ENCODE measurements at places on chromosomes 3 and 15.
A peak's percentile ranks its signal among the peaks of the same experiment; 100 is the strongest.

GRCh38 chr3:8816106-8816505 lies 46.7 kb upstream of the OXTR start:
- DNase-seq, result no peak

DNA sequence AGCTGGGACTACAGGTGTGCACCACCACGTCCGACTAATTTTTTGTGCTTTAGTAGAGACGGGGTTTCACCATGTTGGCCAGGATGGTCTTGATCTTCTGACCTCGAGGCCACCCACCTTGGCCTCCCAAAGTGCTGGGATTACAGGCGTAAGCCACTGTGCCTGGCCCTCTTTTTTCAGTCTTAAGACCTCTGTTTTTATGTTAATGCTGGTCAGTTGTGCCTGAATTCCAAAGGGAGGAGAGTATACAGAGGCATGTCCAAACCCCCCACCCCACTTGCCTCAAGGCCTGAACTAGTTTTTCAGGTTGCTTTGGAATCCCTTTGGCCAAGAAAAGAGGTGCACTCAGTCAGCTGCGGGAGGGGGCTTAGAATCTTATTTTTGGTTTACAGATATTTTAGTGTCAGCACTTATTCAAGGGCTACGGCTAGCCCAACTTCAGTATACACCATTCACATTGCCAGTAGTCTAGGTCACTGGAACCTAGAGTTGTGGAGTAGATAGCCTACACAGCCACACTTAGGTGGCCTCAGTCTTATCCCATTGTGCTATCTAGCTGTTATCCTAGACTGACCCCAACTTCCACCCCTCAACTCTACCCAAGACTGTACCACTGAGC lies 128.0 kb upstream of the TPM1 start:
- no peak for DNase-seq

DNA sequence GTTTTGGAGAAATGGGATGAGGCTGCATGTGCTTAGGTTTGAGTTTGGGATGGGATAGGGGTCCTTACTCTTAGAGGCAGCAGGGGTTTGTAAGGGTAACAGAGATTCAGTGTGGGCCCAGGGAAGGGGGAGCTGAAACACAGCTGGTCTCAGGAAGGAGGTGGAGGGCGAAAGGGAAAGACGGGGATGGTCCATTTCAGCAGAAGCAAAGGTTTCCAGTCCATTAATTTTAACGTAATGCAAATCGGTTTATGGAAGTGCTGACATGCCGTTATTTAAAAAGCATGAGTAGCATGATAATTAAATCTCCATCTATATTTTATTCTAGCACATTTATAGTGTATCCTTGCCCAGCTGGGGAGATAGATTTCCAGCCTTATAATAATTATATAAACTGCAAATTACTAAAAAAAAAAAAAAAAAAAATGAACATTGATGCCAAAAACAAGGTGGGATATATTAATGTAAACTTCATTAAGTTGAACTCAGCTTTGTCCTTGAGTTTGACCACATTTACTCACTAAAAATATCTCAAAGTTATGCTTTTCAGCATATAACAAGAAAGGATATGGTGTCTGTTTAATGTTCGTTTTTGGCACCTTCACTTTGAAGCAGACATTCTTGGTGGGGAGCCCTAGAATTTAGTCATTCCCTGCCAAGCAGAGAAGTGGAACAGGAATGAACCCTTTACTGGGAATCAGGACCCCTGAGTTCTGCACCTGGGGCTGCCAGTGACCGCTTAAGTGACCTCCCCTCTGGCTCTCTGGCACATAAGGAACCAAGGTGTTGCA lies 234.7 kb downstream of the THSD4 start:
- DNase-seq, result no peak

DNA sequence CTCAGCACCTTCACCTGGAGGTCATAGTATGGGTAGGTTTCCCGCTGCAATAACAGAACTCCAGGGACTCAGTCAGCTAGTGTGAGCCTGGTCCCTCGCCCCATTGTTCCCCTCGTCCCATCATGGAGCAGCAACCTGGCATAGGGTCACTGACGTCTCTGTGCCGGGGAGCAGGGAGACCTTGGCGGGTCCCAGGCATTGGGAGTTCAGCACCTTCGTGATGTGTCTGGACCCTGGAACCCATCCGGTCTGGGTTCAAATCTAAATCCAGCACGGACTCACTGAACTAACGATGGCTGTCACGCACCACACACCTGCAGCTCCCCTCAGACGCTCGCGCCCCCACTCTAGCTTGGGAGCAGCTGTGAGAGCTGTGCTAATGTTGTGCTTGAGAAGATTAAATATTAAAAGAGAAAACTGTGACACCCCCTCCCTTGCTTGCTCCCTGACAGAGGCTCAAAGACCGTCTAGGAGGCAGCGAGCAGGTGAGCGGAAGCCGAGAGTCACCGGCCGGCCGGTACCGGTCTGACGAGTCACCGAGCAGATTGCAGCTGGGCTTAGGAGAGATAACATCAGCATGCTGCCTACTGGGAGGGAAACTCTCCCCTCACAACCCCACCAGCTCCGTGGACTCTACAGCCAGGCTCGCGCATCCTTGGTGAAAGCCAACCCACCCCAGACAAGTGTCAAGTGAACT lies 742 bp downstream of the PLA2G4F start:
- DNase-seq, result no peak

DNA sequence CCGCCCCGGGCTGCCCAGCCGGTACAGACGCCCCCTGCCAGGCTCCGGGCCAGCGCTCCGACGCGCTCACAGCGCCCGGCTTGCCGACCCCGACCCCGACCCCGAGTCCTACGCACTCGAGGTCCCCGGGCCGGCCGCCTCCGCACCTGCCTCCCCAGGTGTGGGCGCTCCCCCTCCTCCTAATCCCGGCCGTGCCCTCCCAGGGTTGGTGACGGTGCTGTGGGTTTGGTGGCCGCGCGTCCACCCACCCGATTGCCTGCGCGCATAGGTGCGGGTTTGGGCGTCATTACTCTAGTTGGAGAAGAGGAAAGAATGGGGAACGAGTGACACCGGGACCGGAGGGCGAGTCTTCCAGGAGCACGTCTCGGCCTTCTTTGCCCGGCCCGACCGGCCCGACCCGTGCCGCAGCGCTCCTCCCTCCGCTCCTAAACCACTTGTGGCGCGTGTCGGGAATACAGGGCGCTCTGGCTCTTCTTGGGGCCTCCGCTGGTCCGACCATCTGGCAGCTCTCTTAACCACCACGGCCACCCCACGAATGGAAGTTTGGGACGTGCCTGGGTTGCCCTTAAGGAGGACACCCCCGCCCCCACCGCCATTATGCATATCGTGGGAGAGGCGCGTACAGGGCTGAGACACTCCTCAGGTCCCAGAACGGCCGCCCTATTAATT lies 810 bp upstream of the THRB start:
- DNase-seq, result no peak

- no peak for DNase-seq
Observed at GRCh38 chr3:161139686-161140085, 34.5 kb upstream of the B3GALNT1 start.

DNA sequence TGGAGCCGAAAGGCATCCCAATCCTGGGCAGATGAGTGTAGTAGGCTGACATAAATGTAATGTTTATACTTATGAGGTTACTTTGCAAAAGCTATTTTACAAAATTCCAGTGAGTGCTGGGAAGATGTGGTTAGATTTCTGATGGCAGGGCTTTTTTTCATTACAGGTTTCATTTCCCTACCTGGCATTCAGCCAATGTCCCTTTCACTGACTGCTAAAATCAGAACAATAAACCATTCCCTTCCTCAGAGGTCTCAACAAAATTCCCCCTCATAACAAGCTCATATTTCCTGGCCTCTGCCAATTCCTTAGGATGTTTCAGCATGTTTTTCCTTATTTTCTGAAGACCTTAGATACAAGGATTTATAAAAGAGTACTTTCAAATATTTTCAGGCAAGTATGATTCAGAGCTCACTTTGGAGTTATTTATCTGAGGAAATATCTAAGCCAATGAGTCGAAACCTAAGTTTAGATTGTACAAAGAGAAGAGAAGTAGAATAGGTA lies 40.9 kb upstream of the CCDC80 start:
- no peak for DNase-seq

- DNase-seq, result no peak
Observed at GRCh38 chr3:151290673-151291072, 12.3 kb upstream of the P2RY14 start.

- no peak for DNase-seq
Observed at GRCh38 chr3:13879102-13879945, 547 bp downstream of the WNT7A start.

DNA sequence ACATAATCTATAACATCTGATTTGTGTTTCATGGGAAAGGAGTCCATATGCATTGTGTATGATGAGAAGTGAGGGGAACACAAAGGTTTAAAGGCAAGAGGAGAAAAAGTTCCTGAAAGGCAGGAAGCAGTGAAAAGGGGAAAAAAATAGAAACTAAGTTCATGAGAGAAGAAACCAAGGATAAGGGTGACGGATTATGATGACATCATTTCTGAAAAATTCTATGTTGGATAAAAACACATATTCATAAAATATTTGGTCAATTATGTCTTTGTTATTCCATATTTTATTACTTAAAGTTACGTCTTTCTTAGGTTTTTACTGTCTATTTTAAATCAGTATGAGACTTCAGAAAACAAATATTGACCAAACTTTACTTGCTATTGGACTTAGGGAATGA lies 48.6 kb upstream of the CP start:
- DNase-seq, result no peak

DNA sequence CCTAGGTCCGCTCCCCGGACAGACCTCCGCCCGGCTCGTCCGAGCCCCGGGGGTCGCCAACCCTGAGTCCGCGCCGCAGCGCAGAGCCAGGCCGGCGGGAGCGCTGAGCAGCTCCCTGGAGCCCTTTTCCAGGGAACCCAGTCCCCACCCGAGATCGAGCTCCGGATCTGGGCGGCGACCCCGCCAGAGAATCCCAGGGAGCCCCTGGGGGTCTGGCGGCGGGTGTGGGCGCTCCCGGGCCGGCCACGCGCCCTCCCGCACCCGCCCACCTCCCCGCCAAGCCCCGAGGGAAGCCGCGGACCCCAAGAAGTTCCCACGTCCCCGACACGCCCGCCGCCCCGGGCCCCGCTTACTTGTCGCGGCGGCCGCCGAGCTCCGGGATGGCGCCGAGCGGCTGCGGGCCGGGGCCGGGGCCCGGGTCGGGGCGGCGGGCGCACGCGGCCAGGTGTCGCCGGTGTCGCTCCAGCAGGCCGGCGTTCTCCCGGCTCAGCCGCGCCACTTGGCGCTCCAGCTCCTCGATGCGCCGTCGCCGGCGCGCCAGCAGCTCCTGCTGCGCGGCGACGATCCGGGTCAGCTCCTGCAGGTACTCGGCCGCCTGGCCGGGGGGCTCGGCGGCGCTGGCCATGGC lies 137.7 kb downstream of the NUP210 start:
- DNase-seq, result no peak

DNA sequence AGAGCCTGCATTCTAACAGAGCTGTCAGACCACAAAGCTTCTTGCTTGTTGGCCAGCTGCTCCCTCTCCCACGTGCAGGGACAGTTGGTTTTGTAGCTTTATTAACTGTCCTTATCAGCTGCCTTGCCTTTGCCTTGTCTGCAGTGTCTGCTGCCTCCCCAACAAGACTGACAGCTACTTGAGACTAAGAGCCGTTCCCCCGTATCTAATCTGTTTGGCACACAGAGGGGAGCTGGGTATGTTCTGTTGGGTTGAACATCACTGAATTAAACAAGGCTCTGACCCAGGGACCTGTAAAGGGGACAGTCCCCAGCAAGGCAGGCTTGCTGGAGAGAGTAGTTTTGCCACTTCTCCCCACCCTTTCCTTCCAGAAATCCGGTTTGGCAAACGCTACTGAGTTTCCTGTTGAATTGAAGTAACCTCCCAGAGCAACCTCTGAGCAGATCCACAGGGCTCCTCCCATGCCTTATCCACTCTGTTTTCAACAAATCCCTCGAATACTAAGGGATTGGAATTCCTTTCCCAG lies 116.1 kb downstream of the ANP32A start:
- no peak for DNase-seq

DNA sequence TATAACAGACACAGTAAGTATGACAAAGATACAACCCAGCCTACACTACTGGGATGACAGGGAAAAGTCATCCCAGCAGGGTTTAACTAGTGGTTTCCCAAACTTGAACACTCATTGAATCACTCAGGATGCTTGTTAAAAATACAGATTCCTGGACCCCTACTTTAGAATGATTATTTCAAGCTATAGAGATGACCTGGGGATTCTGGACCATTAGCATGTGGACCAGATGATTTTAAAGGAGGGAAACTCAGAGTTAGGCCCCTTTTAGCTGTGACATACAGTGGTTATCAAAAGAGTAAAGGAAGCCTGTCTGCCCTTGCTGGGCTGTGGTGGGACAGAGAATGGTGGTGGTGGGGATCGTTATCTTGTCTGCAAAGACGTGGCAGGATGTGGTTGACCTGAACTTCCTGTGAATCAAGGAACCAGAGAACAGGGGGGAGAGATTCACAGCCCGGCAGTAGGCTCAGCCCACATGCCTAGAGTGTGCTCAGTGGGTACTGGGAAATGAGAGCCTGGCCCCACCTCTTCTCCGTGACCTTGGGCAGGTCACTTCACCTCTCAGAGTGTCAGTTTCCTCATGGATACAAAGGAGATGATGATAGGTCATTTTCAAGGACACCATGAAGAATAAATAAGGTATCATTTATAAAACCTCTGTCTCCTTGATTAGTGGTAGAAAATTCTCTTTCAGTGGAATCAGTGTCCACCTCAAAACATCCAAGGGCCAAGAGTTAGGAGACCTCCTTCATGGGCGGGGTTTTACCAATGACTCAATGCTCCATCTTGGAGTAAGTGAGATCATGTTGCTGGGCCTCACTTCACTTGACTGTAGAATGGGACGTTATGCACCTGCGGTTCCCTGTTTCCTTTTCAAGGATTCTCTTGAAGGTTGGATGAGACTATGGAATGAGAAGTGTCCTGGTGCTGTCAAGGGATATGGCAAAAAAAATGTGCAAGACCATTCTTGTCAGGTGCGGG lies 306.5 kb downstream of the RPLP1 start:
- peak; percentile 32 for DNase-seq

DNA sequence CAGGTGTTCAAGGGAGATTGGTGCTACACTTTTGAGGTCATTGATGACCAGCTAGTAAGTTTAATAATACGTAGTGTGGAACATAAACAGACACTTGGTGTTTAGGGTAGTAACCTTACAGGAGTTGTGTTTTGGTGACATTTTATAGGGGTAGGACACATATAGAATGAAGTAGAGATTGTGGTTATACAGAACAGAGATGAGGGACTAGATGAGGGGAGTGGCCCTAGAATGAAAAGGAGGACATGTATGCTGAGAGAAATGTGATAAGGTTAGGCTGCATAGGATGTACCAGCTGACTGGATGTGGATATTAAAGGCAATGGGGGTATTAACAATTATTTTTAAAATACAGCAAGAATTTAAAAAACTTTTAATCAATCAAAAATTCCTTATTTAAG lies 8.0 kb downstream of the MBNL1 start:
- no peak for DNase-seq

DNA sequence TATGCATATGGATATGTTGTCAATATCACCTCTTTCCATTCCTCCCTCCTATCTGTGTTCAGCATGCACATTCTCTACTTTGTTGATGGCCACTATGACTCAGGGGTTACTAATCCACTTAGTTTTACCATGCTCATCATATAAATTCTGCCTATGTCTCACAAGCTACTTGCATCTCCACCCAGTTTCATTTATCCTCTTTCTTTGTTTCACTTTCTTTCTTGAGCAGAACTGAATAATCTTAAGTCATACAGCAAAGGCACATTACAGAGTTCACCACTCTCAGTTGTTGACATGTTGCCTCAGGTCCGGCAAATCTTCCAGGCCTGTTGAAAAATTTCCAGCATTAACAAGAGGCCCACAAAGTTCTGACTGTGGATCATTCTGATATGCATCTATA lies 71.5 kb downstream of the SSR3 start:
- DNase-seq, result peak; percentile 53

- no peak for DNase-seq
Observed at GRCh38 chr15:37125143-37125542, 24.8 kb upstream of the MEIS2 start.

Data from SW 1271 (cell line).